ENCODE measurements at places on chromosomes 5 and 9. TPM values are rescaled to one million over a fixed set of nuclear protein-coding genes. Genes with fewer than 3 reads are reported as not detected.

GRCh38 chr9:109518621-109519335, 20.7 kb upstream of the PTPN3 start:
- DNase-seq: no peak

DNA sequence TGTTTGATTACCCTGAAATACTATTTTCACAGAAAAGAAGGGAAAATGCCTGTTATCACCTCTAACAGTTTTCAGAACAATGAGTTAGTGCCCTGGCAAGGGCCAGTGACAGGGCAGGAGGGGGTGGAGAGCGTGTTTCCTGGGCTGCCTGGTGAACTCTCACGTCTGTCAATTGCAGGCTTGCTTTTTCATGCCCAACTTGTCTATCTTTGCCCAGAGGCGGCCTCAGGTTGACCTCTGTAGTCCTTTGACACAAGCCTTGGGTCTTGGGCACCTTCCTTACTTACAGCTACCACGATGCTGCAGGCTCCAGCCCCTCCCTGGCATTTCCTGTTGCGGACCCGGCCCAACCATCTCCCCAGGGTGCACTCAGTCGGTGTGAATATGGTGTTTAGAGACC, 2.2 kb upstream of the CEL start:
- DNase-seq: no peak

DNA sequence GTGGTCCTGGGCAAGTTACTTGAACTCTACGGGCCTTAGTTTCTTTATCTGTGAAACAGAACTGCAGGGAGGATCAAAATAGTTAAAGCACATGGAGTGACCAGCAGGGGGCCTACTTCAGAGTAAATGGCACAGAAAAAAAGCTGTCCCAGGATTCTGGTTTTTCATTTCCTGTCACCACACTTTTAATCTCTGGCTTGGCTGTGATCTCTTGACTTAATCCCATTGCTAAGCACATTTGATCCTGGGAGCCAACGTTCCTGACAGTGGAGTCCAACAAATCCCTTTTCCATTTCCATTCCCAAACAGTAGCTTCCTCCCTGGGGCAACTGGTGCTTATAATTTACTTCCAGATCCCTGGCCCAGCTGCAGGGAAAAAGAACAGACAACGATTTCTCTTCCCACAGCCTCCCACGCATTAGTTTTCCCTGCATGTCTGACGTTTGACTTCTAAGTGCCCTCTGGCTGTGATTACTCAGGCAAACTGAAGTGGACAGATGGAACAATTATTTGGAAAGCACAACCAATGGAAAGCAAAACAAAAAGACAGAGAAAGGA, 136.5 kb upstream of the STK32A start:
- DNase-seq: peak; percentile 34

GRCh38 chr9:72351538-72352453, 13.2 kb downstream of the ZFAND5 start:
- DNase-seq: peak; percentile 91

- no peak for DNase-seq
Measured at GRCh38 chr5:83378624-83379289, 92.8 kb upstream of the VCAN start.

GRCh38 chr5:8710426-8710930, 835.4 kb downstream of the SEMA5A start:
- no peak for DNase-seq

GRCh38 chr9:28610339-28610738, 1037.1 kb upstream of the C9orf72 start:
- no peak for DNase-seq

GRCh38 chr5:67181648-67182221, 14.9 kb downstream of the CD180 start:
- no peak for DNase-seq

GRCh38 chr9:38017149-38017884, 51.7 kb downstream of the SHB start:
- DNase-seq: peak; percentile 62

- no peak for DNase-seq
Measured at GRCh38 chr5:37075399-37075950, 173.7 kb downstream of the CPLANE1 start.

- DNase-seq: peak; percentile 66
Measured at GRCh38 chr5:123705741-123706140, 193.8 kb downstream of the CSNK1G3 start.

DNA sequence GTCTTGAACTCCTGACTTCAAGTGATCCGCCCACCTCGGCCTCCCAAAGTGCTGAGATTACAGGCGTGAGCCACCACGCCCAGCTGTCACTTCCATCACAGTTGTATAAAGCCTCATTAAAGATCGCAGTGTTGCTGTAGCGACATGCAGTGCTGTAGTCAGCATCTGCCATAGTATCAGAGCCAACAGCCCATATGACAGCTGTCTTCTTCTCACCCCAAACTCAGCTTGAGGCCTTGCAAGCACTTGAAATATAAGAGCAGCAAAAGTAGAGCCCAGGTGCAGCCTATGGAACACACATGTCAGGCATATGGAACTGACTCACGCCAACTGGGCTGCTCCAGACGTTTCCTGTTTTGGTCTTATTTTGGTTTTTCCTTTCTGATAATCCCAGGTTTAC, 167.8 kb downstream of the TRIO start:
- no peak for DNase-seq

GRCh38 chr5:178202541-178202940, 1.8 kb upstream of the HNRNPAB start:
- DNase-seq: no peak

DNA sequence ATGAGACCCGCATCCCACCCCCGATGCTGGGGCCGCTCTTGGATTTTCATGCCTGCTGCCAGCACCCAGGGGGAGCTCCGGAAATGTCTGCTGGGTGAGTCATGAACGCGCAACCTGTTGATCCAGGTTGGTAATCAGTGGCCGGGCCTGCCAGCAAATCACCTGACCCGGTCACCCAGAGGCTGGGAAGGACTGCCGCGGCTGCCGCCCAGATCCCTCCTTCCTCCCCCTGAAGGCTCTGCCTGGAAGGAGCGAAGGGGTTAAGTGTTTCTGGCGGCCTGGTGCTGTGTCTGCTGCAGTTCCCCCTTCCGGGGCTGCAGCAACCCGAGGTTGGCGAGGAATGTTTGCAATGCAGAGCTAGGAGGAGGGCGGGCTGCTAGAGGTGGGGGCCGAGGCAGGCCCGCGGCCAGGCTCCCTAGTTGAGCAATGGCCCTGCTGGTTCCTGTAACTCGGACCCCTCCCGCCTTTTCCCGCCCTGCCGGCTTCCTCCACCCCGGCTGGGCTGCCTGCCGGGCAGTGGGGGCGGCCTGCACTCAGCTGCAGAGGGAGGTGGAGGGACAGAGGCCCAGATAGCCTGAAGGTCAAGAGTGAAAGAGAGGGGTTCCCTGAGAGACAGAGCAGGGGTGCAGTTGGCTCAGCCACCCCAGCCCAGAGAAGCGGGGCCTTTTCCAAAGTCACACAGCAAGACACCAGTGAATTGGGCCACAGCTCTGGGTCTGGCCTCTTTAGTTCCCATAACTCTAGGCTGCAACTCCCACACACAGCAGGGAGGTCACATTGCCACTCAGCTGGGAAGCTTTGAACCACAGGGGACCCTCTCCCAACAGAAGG, 156.3 kb upstream of the IER5L start:
- DNase-seq: peak; percentile 92

DNA sequence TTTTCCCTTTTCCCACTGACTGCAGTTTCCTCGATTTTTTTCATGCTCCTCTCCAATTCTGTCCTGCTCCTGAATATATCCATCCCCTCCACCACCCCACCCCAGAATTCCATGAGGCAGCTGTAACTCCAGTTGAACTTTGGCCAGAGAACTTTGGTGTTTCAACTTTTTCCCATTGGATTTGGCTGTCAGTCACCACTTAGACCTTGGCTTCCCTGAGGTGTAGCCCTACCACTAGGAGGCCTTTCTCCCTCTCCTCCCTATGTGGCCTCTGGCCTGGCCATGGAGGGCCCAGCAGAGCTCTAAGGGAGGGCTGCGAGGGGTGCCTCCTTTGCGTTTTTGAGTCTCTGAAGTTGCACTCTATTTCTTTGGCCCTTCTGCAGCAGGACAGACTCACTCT, 261.3 kb downstream of the PIK3R1 start:
- no peak for DNase-seq

GRCh38 chr9:78297672-78297961, 692 bp downstream of the PSAT1 start:
- DNase-seq: peak; percentile 19

- DNase-seq: no peak
Measured at GRCh38 chr9:99414321-99414720, 192.2 kb downstream of the SEC61B start.

- DNase-seq: no peak
Measured at GRCh38 chr9:136827794-136828473, 14.3 kb upstream of the AJM1 start.

- DNase-seq: peak; percentile 12
Measured at GRCh38 chr9:79134654-79135053, 437.1 kb upstream of the TLE4 start.

DNA sequence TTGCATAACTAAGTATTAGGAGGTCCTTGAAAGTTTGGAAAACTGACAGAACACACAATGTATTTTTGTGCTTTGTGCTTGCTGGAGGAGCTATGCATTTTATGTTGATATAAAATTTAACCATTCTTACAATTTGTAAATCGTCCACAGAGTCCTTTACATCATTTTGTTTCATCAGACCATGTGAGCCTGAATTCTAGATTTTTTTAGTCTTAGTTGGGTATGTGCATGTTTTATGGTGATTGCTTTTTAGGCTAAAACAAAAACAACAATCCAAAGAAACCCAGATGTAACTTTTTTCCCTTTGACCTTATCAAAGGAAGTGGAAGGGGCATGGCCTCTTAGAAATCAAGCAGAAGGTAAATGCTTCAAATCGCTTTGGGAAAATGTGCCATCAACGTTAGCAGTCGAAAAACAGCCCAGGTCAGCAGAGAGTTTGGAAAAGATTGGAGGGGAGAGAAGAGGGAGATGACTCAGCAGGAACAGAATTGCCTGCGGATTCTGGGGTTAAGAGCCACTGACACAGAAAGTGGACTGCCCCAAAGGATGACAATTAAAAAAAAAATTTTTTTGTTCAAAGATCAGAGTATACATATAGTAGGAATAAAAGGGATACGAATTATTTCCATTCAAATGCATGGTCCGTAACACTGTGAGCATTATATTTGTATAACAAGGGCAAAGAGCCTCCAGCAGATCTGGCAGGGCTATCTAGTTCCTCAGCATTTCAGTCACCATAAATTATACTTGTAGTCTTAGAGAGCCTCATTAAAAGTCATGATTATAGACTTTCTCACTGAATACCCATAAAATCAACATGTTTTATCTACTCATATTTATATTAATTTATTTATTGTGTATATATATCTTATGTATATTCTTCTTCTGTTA, 253.5 kb upstream of the HAPLN1 start:
- DNase-seq: peak; percentile 3

- DNase-seq: no peak
Measured at GRCh38 chr5:36596247-36596646, 10.2 kb upstream of the SLC1A3 start.

DNA sequence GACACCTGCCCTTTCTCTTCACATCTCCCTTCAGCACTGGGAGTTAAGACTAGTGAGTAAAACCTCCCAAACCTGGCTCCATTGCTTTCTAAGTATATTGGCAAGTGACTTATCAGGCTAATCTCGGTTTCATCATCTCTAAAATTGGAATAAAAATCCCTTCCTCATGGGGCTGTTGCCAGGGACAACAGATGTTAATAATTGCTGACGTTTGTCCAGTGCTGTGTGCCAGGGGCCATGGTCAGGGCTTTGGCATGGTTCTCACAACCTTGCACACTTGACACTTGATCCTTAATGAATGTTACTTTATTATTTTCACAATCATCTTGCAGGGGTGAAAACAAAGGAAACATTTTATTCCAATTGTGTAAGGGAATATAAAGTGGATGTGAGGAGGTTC, 1262.0 kb upstream of the WWC1 start:
- no peak for DNase-seq

GRCh38 chr5:174825587-174825986, 101.2 kb downstream of the MSX2 start:
- peak; percentile 11 for DNase-seq

DNA sequence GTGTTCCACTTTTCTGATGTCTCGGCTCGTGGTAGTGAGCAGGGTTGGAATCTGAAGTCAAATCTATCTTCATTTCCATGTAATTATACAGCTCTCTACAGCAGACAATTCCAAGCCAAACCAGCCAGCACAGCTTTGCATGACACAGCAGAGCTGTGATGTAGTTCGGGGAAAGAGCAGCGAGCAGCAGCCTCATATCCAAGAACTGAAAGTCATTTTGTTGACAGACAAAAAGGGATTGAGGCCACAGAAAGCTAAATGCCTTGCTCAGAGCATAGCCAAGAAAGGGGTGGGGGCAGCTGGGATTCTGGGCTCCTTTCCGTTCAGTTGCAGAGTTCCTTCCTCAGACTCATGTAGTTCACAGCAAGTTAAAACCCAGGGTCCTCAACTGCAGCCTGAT, 32.1 kb downstream of the LCP2 start:
- DNase-seq: no peak

DNA sequence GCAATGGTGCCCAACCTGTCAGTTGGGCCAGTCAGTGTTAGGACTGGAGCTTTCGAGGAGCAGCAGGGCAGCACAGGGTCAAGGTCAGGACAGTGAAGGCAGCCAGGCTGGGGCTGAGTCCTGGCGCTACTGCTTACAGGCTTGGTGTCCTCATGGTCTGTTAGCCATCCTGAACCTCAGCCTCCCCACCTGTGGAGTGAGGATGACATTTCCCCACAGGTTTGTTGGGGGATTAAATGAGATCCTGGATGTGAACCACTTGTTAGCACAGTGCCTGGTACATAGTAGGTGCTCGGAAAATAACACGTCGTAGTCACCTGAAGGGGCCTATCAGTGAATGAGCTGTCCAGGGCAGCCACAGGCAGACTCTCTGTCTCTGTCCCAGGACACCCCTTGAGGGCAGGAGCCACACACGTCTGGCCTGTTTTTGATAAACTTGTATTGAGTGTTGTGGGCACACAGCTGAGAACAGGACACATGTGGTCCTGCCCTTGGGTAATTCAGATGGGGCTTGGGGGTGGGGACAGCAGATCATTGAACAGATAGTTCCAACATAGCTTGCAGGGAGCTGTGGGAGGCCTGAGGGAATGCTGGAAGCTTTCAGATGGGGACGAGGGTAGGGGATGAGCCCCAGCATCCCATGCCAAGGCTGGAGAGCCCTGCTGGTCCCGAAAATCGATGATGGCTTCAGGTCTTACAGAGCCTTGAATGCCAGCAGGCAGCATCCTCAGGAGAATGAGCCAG, 69.3 kb downstream of the AMBP start:
- DNase-seq: no peak

GRCh38 chr5:10262121-10262774, 12.2 kb downstream of the CCT5 start:
- no peak for DNase-seq

- no peak for DNase-seq
Measured at GRCh38 chr5:108810717-108811116, 63.0 kb downstream of the FER start.

GRCh38 chr5:23639326-23639725, 131.9 kb downstream of the PRDM9 start:
- DNase-seq: no peak

Gene CNTLN
- 2.9 TPM for polyA plus RNA-seq

Gene GDNF
- polyA plus RNA-seq: 0.85 TPM

Gene SHOC1
- polyA plus RNA-seq: 0.03 TPM

Gene SPATA31C1
- polyA plus RNA-seq: not detected

Gene B4GALT1
- 37.6 TPM for polyA plus RNA-seq

Gene BRINP1
- not detected for polyA plus RNA-seq

Gene MOB3B
- 0.03 TPM for polyA plus RNA-seq

Gene F12
- 1.4 TPM for polyA plus RNA-seq

Gene NIPAL4
- 0.39 TPM for polyA plus RNA-seq

Gene FAM221B
- polyA plus RNA-seq: not detected

Gene FGF1
- polyA plus RNA-seq: 8.5 TPM

Gene SCGB3A1
- not detected for polyA plus RNA-seq

Gene CCDC152
- polyA plus RNA-seq: 0.57 TPM

Gene CAVIN4
- polyA plus RNA-seq: 2.6 TPM

Gene RFESD
- 1.0 TPM for polyA plus RNA-seq

Gene CCNO
- 0.14 TPM for polyA plus RNA-seq

Gene SV2C
- polyA plus RNA-seq: not detected
